NCI-H1436 treated with DMSO at 0.1 percent for 48 hours (cell line): ENCODE measurements at places on chromosomes 11 and 22.

DNA sequence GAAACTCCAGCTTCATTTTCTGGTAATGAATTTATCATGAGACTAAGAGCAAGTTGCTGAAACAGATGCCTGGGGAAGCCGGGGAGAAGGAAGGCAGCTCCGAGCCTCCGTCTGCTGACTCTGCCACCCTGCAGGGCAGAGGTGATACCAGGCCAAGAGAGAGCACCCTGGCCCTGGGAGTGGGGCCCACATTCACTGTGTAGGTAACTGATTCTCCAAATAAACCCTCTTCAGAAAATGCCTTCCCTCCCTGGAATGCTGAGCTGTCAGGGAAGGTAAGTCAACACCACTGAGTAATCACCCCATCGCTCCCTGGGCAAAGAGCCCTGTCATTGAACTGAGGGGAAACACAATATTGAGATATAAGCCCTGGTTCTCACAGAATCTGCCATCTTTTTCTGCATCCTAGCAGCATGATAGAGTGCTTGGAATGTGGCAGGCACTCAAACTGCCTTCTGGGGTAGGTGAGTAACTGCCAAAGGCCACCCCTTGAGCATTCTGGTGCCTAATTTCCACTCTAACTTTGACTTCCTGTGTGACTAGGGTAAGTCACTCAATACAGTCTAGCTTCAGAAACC, 147.6 kb downstream of the SPATA19 start:
- no peak for DNase-seq

GRCh38 chr11:32307471-32307870, 127.9 kb downstream of the WT1 start:
- no peak for DNase-seq

GRCh38 chr22:38844315-38845003, 631 bp upstream of the NPTXR start:
- no peak for DNase-seq

GRCh38 chr11:115244758-115245157, 259.5 kb downstream of the CADM1 start:
- no peak for DNase-seq

DNA sequence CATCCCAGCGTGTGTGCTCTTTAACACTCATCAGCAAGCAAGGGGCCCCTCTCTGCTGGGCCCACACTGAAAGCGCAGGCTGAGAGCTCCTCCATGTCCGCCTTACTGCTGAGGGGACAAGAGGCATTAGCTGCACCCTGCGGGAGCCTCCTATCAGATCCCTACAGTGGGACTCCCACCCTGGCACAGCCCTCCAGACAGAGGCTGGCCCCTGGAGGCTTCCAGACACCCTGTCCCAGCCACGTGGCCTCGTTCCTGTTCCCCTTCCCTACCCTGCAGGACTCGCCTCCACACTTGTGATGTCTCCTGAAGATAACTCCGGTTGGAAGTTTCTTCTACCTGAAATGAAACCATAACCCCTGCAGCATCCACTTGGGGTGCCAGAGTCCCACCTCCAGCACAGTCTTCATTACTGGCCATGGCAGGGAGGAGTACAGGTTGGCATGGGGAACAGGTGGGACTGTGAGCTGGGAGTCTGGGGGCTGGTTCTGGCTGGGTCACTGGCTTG, 5.0 kb upstream of the SH3BP1 start:
- no peak for DNase-seq

- no peak for DNase-seq
These were observed 1.4 kb downstream of the CLDN5 start for GRCh38 chr22:19522881-19523239.
